ENCODE measurements at places on chromosomes 6 and 20.

GRCh38 chr6:28117386-28118050 is 6.9 kb upstream of the ZSCAN16 start:
- no peak for DNase-seq

- no peak for DNase-seq
Observed at GRCh38 chr20:63915471-63915870, 20.5 kb downstream of the DNAJC5 start.

- no peak for DNase-seq
Observed at GRCh38 chr6:20805021-20805420, 270.8 kb downstream of the CDKAL1 start.

- no peak for DNase-seq
Observed at GRCh38 chr20:16189371-16189770, 383.9 kb downstream of the KIF16B start.

DNA sequence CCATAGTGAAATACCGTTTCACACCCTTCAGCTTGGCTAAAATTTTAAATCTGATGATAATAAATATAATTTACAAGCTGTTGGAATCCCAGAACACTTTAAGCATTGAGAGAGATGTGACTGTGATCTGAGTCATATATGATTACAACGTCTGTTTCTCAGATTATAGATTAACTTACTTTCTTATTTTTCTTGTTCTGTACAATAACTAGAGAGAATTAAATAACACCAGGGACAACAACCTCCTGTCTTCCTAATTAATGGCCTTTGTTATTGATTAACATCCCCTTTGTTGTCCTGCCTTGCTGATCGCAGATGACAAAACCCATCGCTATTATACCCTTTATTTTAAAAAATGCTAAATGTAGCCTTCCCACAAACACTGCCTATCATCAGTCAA is 87.8 kb upstream of the EZR start:
- DNase-seq, result no peak

DNA sequence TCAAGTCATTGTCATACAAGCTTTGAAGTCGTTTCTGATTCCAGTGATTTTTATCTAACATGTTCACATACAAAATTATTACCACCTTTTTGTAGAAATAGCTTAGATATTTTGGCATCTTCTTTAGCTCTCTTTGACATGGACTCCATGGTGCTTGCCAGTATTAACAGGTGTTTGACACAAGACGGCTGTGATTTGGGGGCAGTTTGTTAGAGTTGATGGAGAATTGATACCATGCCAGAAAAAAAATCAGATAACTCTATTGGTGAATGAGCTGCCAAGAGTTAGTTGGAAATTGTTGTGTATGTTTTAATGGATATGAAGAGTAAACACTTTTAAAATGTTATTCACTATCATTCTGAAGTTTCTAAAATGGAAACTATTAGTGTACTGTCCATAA is 146.6 kb upstream of the LAMP5 start:
- DNase-seq, result no peak

DNA sequence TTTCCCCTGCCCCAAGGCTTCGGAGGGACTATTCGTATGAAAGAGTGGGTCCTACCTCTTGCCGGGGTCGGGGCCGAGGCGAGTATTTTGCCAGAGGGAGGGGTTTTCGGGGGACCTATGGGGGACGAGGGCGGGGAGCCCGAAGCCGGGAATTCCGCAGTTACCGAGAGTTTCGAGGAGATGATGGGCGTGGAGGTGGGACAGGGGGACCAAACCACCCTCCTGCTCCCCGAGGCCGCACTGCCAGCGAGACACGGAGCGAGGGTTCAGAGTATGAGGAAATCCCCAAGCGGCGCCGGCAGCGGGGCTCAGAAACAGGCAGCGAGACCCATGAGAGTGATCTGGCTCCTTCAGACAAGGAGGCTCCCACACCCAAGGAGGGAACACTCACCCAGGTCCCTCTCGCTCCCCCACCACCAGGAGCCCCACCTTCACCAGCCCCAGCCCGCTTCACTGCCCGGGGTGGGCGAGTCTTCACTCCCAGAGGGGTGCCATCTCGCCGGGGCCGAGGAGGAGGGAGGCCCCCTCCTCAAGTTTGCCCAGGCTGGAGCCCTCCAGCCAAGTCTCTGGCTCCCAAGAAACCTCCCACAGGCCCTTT is 11.3 kb downstream of the PRRC2A start:
- DNase-seq, result no peak

GRCh38 chr6:31659649-31660380 is 763 bp downstream of the C6orf47 start:
- DNase-seq, result peak; percentile 0

- DNase-seq, result no peak
Observed at GRCh38 chr20:3990716-3991115, 24.6 kb downstream of the RNF24 start.

DNA sequence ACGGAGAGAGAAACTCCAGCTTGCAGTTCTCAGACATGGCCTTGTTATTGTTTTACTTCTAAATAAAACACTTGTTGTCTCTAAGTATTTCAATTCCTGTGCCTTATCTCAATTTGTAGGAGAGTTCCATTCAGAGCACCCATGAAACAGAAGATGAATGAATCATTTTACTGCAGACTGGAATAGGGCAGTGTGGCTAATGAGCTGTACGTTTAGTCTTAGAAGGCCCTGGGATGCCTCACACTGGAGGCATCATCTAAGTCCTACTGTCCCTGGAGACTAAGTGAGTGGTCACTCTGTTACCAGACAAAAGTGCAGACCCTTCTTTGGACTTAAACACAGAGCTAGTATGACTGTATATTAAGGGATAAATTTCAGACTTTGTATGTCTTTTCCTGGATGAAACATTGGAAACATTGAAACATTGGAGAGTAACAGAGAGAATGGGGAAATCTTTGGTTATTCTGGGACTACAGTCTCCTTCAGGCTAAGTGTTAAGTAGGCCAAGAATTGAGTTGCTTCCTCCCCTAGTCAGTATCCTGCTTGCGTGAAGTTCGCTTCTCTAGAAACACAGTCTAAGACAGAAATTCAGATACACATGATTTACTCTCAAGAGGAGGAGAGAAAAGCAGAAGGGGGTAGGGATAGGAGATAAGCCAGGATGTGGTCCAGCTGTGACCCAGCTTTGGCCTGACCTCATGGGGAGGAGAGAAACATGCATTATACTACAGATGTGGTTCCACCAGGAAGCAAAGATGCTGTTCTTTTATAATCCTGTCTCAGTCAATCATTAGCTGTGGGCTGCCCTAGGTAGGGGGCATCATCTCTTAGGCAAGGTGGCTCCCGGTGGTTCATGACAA is 167.4 kb upstream of the BMP2 start:
- no peak for DNase-seq

DNA sequence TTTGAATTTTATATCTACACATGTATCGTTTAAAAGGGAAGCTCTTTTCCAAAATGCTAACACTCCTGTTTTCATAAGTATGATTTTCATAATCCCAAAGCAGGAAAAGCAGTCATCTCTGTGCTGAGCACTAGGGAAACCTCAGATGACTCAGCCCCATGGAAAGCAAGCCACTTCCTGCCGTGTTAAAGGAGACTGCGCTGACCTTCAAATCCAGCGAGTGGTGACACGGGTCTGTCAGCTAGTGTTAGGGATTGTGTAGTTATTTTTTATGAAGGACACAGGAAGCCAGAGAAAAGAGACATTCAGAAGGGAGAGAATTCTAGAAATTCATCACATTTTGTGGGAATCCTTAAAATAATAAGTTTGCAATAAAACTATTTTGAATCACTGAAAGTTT is 57.0 kb upstream of the CD93 start:
- DNase-seq, result no peak

- no peak for DNase-seq
Observed at GRCh38 chr20:20060234-20060998, 8.1 kb downstream of the CFAP61 start.

GRCh38 chr6:87669051-87669450 is 33.0 kb downstream of the AKIRIN2 start:
- DNase-seq, result no peak

DNA sequence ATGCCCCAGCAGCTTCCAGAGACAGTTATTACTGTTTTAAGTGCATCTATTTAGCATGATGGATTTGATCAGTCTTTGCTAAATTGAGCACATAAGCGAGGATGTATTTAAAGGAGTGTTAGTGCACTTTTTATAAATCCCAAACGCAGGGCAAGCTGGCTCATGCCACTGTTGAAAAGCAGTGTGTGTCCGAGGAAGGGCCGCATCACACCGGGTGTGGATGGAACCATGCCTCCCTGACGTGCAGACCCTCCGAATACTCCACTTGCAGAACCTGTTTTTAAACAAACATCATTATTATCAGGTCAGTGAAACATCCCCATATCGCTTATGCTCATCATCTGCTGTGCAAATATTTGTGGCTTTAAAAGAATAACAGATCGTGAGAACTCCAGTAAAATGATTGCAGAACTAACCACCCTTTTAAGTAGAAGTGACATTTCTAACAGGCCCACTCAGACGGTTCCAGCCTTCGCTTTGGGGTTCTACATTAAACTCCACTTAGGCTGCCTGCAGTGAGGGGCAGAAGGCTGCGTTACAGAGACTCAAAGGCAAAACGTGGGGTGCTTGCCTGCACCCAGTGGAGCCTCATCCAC is 190.1 kb downstream of the CDH4 start:
- no peak for DNase-seq

- no peak for DNase-seq
Observed at GRCh38 chr6:15989397-15989796, 139.5 kb upstream of the MYLIP start.

DNA sequence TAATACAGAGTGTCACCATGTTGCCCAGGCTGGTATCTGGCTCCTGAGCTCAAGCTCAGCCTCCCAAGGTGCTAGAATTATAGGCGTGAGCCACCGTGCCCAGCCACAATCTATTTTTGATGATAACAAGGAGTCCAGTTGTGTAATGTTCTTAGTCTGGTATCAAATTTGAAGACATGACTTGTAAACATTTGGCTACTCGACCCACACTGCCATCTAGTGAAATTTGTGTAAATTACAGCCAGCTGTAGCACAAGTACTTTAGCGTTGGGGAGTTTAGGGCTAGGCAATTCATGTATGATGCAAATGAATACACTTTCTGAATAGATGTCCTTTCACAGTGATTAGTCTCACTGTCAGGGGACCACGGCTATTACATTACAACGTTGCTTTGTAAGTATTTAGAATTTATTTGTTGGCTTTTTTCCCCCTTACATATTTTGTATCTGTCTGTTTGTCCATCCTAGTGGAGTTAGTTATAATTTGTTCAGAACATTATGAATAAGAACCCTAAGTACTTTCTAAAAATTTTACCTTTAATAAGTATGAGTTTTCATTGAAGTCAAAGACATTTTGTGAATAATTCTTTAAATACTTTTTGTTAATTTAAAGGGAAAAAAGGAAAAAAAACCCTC is 139.7 kb downstream of the PRDM13 start:
- DNase-seq, result peak; percentile 86

DNA sequence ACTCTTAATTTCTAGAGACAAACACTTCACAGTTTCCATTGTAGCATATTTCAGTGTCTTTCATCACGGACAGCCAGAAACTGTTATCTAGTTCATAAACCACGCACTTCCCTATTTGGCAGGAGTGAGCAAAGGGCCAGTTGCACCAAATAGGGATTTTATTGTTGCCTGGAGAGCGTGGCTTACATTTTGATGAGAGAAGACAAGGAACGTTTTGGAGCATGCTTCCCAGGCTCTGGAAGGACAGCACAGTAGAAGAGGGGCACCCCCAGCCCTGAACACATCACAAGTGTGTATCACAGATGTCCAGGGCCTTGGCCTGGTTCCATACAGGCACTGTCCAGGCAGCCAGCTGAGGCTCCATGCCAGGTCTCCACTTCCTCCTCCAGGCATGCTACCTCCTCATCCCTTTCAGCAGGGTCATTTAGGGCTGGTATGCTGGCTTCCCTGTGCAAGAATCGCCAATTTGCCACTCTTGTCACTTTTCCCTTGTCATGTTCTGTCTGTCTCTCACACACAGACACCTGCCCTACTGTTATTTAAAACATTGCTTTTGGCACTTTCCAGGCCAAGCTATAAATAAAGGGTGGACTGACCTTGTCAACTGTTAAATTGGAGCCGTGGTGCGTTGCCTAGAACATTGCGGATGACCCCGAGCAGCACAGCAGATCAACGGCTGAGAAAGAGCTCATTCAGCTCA is 235.0 kb upstream of the GMDS start:
- no peak for DNase-seq

DNA sequence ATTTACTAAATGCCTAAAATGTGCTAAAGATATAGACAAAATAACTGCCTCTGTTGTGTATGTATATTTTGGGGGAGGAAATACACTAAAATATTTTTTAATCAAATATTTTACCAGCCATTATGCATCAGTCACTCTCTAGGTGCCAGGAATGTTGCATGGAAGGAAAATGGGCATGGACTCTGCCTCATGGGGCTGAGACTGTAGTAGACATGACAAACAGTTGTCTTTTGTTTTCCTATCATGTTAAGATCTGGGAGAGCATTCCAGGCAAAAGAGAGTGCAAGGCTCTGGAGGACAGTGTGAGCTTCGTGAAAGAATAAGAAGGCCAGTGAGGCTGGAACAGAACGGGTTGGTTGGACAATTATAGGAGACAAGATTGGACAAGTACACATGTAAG is 26.5 kb downstream of the HLA-DOB start:
- no peak for DNase-seq

DNA sequence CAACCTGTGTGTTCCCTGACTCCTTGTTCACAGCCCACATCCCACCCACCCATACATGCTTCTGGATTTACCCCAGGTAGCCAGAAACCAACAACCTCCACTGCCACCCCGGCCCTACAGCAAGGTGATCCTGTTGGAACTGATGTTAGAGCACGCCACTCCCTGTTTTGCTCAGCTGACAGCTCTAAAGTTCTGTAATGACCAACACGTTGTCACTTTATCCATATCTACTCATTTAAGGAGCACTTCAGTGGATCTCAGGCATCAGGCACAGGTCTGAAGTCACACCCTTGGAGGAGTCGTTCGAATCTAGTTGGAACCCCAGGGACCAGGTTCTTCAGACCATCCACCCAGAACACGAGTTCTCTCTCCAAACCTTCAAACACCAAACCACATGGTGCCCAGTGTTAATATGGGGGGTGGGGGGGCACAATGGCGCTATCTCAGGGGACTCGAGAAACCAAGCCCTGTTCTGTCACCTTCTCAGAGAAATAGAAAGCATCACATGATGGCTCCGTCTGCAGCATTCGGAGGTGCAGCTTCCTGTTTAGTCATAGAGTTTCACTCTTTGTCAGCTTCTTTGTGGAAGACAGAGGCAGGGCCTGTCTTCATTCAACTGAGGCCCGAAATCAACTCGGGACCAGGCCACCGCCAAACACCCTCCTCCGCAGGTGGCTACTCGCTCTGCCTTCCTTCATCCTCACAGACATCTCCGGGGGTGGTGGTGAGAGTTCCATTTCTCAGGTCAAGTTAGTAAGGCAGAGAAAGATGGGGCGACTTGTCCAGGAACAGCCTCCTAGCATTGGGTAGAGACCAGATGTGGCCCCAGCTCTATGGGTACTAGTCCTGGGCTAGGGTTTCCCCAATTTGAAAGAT is 142.2 kb downstream of the NFATC2 start:
- no peak for DNase-seq

DNA sequence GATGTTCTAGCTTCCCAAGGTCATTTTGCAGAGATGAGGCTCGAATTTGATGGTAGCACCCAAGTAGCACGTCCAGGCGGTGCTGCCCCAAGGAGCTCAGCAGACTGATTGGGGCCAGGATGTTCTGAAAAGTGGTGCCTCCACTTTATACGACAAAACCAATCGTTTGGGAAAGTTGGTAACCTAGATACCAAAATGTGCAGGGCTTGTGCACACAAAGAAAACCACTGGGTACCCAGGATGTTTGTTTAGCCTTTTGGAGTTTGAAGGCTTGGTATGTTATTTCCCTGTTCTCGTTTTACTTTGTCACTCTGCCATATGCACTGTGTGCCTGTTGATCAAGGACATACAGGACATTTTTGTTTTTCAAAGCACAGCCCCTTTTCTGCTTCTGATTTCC is 40.7 kb upstream of the PBOV1 start:
- DNase-seq, result peak; percentile 52

GRCh38 chr6:148867862-148868261 is 121.0 kb downstream of the UST start:
- no peak for DNase-seq

All from NCI-H774 (cell line).